ENCODE measurements at places on chromosomes 4 and X. TPM values are rescaled to one million over a fixed set of nuclear protein-coding genes. Genes with fewer than 3 reads are reported as not detected.

The GUF1 gene
- total RNA-seq: 28.9 TPM

DNA sequence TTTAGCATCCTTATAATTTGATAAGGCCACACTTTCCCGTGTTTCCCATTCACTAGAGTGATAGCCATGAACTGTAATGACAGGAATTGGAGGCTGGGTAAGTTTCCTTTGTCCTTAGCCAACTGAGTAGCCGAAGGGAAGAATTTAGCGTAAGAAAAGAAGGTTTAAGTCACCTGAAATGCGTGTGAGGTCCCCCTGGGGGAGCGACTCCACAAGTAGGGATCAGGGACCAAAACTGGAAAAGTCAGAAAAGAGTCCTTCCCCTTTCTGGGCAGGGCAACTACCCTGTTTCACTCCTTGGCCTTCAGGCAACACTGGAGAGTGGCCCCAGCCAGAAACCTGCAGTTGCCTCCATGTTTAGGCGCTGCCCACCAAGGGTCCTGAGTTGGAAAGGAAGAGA, 81.6 kb upstream of the MED14 start:
- no peak for DNase-seq
- no peak overlapping the region for H3K27ac ChIP-seq
- H3K27me3 ChIP-seq: no peaks in the 10 kb centered on the region
- no peaks in the 10 kb centered on the region for H3K36me3 ChIP-seq
- no peak overlapping the region for H3K4me3 ChIP-seq

DNA sequence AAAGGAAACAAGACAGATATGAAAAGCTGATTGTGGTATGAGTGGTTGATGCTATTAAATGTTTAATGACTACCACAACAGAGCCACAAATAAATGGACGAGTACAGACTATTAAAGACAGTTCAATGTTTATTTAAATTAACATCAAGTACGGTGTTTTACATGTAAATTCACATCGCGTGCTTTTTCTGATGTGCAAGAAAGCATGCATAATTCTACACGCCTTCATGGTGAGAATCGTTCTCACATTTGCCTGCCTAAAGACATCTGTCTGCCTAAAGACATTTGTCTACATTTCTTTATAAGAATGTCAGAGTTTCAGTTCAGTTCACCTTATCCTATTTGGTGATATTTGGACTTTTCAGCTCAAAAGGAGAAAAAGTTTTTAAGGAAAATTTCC, 7.3 kb upstream of the GPR143 start:
- H3K4me3 ChIP-seq: no peak overlapping the region
- DNase-seq: no peak
- H3K27me3 ChIP-seq: no peaks in the 10 kb centered on the region
- H3K36me3 ChIP-seq: no peaks in the 10 kb centered on the region
- no peak overlapping the region for H3K27ac ChIP-seq

DNA sequence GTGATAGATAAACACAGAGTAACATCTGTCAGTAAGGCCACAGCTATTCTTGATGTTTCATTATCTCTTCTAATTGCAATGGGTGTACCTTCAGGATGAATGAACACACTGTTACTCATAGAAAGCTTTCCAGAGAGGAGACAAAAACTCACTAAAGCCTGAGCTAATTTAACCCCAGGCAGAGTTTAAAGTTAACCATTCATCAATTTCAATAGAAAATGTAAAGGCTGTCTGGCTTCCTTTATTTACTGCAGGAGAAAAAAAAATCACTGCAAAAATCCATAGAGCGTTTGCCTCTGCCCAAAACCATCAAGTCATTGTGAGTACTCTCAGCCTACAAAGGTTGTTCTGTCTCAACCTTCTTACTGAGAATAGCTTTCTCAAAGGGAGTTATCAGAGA, 376.9 kb downstream of the PPP4R3C start:
- H3K27ac ChIP-seq: no peak overlapping the region
- no peaks in the 10 kb centered on the region for H3K4me1 ChIP-seq
- no peaks in the 10 kb centered on the region for H3K36me3 ChIP-seq
- H3K4me3 ChIP-seq: no peak overlapping the region
- DNase-seq: no peak

GRCh38 chr4:175419236-175419718, 392.8 kb downstream of the GPM6A start:
- no peaks in the 10 kb centered on the region for H3K27me3 ChIP-seq
- no peaks in the 10 kb centered on the region for H3K36me3 ChIP-seq
- no peak overlapping the region for H3K4me3 ChIP-seq
- DNase-seq: no peak
- no peaks in the 10 kb centered on the region for H3K4me1 ChIP-seq

The SMAD1 gene
- 12.5 TPM for total RNA-seq

GRCh38 chr4:46146993-46147392, 23.1 kb upstream of the GABRG1 start:
- H3K4me3 ChIP-seq: no peak overlapping the region
- H3K4me1 ChIP-seq: no peaks in the 10 kb centered on the region
- H3K27me3 ChIP-seq: no peaks in the 10 kb centered on the region
- DNase-seq: no peak
- no peak overlapping the region for H3K27ac ChIP-seq

The NHS gene
- 2.0 TPM for total RNA-seq

The GC gene
- total RNA-seq: not detected

DNA sequence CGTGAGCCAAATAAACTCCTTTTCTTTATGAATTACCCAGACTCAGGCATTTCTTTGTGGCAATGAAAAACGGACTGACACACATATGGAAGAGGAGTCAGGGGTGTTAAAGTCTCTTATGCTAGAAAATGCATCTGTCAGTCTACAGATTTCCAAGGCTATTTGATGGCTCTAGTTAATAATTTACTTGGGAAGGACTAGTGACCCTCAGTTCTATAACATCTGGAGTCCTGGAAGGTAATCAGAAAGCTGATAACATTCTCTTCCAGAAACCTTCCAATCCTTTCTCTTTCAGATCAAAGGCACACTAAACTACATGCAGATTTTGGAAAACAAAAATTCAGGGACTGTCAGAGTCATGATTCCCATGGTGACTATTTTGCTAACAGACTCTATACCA, 142.0 kb upstream of the TEX13D start:
- H3K27ac ChIP-seq: no peak overlapping the region
- H3K27me3 ChIP-seq: no peaks in the 10 kb centered on the region
- H3K4me3 ChIP-seq: no peak overlapping the region
- DNase-seq: no peak
- peaks cover 4% of the 10 kb centered on the region for H3K4me1 ChIP-seq

DNA sequence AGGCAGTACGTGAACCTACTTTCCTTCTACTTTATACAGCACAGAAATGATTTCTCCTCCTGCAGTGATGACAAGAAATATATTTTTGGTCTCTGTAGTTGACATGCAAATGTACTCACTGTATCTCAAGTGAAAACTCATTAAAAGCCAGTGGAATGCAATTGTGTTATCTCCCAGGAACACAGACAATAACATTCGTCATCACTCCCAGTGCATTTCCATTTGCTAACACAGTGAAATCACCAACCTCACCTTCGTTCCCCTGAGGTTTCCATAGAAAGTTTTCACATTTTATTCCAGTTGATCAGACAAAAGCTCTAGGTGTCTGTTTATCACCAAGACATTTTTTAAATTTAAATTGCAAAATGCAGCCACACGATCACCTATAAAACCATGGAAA, 2.5 kb upstream of the SPANXD start:
- no peak for DNase-seq
- no peaks in the 10 kb centered on the region for H3K36me3 ChIP-seq
- no peaks in the 10 kb centered on the region for H3K27me3 ChIP-seq
- H3K4me1 ChIP-seq: no peaks in the 10 kb centered on the region
- H3K27ac ChIP-seq: no peak overlapping the region

GRCh38 chr4:73801692-73802091, 34.8 kb upstream of the CXCL6 start:
- H3K27me3 ChIP-seq: no peaks in the 10 kb centered on the region
- no peaks in the 10 kb centered on the region for H3K36me3 ChIP-seq
- DNase-seq: no peak
- no peaks in the 10 kb centered on the region for H3K4me1 ChIP-seq
- no peak overlapping the region for H3K4me3 ChIP-seq
- H3K27ac ChIP-seq: no peak overlapping the region

DNA sequence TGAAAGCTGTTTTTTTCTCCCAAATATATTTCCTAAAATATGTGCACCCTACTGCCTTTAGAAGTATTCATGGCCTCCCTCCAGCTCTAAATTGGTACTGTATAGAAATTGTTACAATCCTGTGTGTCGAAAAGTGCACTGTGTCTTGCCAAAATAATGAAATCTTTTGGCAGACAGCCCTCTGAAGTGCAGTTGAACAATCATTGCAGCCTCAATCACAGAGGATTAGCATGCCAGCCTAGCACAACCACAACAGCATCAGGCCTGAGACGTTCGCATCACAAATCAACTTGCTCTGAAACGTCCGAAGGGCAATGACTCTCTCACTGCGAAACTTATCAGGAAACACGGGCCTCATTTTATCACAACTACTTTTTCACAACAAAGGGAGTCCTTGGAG, 99.0 kb downstream of the ANOS1 start:
- H3K36me3 ChIP-seq: no peaks in the 10 kb centered on the region
- H3K27ac ChIP-seq: no peak overlapping the region
- DNase-seq: no peak
- no peaks in the 10 kb centered on the region for H3K27me3 ChIP-seq

GRCh38 chr4:143538979-143539669, 25.6 kb downstream of the SMARCA5 start:
- H3K4me1 ChIP-seq: no peaks in the 10 kb centered on the region
- no peak overlapping the region for H3K4me3 ChIP-seq
- no peak overlapping the region for H3K27ac ChIP-seq
- peaks cover 92% of the 10 kb centered on the region for H3K36me3 ChIP-seq
- H3K27me3 ChIP-seq: no peaks in the 10 kb centered on the region

GRCh38 chrX:22234380-22234779, 38.3 kb upstream of the CBLL2 start:
- no peak overlapping the region for H3K4me3 ChIP-seq
- no peak for DNase-seq
- H3K27ac ChIP-seq: no peak overlapping the region
- H3K27me3 ChIP-seq: no peaks in the 10 kb centered on the region
- no peaks in the 10 kb centered on the region for H3K36me3 ChIP-seq
- no peaks in the 10 kb centered on the region for H3K4me1 ChIP-seq

The PDE5A gene
- 14.7 TPM for total RNA-seq
